Stimulated activated effector memory CD8-positive, alpha-beta T cell treated with anti-CD3 and anti-CD28 coated beads, Interleukin-12 subunit alpha, Interleukin-12 subunit beta, amount 100 ng/mL, for 72 hours (primary cell): ENCODE measurements at places on chromosomes 4 and X.

DNA sequence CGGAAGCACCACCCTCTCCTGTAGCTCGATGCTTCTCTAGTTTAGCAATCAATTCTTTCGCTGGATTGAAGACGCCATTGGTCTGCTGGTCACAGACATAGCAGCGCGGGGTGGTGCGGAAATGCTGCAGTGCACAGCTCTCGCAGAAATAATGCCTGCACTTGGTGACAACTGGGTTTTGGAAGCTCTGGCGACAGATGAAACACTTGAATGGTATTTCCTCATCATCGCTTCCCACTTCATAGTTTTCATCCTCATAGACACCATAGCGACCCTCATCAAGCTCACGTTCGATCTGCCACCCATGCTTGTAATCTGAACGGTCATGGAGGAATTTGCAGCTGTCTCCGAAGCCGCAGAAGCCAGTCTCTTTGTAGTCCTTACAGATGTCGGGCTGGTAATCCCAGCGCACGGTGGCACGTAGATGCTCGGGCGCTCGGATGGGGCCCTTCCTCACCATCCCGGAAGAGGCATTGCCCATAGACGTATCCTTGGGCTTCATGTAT is 854 bp downstream of the RNF113A start:
- no peak for DNase-seq

DNA sequence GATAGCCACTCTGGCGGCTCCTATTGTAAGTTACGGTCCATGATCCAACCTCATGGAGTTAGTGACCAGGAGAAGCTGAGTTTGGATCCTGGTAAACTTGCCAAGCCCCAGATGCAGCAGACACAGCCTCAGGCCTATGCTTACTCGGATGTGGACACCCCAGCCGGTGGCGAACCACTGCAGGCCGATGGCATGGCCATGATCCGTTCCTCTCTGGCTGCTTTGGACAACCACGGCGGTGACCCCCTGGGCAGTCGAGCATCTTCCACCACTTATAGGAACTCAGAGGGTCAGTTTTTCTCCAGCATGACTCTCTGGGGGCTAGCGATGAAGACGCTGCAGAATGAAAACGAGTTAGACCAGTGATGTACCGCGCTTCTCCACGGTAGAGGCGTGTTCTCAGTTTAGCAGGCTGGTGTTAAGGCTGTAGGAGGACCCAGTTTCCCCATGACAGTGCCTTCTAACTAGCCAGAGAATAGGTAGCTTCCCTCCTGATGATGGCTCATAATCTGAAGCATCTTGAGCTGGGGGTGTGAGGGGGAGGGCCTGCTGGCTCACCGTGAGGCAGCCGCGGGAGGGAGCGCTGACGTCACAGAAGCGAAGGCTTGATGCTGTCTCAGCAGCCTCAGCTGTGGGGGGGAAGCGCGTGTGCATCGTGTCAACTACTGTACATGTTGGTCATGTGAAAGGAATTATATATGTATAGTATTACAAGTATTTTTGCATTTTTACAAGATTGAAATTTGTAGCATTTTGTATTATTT is 31.1 kb downstream of the ZBTB49 start:
- no peak for DNase-seq

GRCh38 chr4:7755561-7755960 is 184.1 kb downstream of the AFAP1 start:
- no peak for DNase-seq

- no peak for DNase-seq
Observed at GRCh38 chrX:129719268-129719667, 19.5 kb upstream of the XPNPEP2 start.

GRCh38 chr4:41196633-41197332 is 17.6 kb downstream of the APBB2 start:
- DNase-seq: no peak

- no peak for DNase-seq
Observed at GRCh38 chr4:152104901-152105357, 344.1 kb upstream of the GATB start.

- DNase-seq: no peak
Observed at GRCh38 chr4:38674258-38675144, 10.5 kb downstream of the KLF3 start.

GRCh38 chr4:183722731-183723560 is 63.9 kb downstream of the TRAPPC11 start:
- DNase-seq: peak; percentile 76

DNA sequence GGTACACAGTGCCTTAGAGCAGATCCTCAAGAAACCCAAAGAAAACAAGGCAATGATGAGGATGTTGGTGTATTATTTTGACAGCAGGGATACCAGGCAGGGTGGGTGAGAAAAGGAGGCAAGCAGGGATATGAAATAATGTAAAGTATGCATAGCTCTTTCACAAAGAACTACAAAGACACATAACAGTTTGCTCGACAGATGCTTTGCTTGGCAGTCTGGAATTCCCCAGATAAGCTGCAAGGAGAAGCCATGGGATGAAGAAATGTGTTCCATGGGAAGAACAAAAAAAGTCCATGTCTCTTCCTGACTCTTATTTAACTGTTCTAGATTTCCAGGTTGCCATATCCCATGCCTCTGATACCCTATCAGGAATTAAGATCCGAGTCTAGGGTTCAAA is 75.4 kb downstream of the FAM13A start:
- DNase-seq: no peak

DNA sequence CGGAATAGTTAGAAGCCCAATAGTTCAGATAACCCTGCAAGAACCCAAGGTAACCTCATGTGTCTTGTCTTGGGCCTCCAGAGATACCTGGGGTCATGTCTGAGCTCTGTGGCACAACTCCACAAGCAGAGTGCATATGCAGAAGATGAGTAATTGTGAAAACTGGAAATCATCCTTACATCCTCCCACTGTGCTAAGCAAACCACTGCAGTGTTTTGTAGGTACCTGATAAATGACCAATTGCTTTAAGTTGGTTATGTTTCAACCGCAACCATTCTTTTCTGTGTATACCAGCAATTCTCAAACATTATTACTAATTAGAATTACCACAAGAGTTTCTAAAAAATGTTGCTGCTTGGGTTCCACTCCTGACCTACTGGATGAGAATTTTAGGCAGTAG is 73.2 kb downstream of the CBLL2 start:
- DNase-seq: no peak

DNA sequence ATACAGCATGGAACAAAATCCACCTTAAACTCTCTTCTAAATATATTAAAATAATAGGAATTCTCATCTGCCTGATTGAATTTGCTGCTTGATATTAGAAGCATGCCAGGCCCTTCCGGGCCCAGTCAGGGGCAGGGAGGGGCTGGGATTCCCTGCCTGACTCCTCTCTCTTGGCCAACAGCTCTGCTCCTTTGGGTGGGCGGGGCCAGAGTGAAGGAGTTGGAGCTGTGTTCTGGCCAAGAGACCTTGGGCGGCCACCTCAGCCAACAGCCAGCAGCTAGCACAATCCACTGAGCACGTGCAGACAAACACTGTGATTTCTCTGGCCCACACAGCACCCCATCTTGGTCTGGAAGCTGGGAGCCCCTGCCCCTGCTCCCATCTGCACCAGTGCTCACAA is 140.3 kb downstream of the PJA1 start:
- DNase-seq: no peak

DNA sequence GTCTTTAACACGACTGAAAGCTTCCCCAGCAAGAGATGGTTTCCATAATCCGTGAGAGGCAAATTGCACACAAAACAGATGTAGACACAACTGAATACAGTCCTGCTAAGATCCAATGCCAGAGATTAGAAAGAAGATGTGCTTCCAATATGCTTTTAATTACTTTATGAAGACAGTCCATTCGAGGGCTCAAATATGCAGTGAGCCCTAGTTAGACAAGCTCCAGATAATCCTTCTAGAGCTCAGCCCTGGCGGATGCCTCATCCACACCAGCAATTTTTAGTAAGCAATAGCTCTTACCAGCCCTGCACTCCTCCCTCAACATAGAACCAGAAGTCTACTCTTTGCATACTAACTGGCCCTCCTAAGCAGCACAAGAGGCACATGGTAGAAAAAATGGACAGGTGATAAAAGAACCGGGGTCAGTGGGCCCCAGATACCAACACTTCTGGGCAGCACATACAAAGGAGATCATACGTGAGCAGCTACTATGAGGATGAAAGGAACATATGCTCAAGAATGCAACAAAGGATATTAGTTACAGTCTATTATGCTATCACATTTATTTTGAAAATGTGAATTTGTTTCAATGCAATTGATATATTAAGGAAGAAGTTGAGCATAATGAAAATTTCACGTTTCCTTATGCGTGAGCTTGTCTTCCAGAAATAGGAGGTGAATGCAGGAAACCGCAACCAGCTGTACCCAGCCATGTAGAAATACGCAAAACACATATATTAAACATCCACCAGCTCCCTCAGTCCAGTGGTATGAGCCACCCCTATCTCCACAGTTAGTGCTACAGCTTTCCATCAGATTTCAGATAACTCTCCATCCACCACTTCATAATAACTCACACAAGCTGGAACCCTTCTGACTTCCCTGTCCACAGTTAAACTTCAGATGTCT is 34.3 kb downstream of the GPC4 start:
- DNase-seq: no peak

DNA sequence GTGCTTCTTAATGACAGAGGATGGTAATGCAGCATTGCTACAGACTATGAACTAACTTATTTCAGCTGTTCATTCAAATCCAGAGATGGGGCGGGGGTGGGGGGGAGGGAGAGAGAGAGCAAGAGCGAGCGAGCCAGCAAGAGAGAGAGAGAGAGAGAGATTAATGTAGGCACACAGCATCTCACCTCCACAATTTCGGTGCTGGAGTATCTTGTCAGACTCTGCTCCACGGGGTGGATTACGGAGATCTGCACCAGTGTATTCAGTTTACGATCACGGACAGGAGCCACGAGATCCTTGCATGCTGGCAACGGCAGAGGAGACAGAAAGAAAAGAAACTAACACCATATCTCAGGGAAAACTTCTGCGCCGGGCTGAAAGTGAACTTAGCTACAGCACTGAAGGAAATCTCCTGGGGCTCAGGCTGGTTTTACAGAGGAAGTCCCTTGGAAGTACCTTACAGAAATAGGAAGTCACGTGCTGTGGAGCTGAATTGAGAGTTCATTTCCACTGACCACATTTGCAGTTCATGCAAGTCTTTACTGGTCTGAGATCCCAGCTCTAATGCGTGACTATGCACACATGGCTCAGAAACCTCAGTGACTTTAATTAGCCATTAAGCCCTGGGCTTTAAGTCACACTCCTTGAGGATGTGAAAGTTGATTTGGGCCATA is 440.9 kb downstream of the INPP4B start:
- peak; percentile 30 for DNase-seq

DNA sequence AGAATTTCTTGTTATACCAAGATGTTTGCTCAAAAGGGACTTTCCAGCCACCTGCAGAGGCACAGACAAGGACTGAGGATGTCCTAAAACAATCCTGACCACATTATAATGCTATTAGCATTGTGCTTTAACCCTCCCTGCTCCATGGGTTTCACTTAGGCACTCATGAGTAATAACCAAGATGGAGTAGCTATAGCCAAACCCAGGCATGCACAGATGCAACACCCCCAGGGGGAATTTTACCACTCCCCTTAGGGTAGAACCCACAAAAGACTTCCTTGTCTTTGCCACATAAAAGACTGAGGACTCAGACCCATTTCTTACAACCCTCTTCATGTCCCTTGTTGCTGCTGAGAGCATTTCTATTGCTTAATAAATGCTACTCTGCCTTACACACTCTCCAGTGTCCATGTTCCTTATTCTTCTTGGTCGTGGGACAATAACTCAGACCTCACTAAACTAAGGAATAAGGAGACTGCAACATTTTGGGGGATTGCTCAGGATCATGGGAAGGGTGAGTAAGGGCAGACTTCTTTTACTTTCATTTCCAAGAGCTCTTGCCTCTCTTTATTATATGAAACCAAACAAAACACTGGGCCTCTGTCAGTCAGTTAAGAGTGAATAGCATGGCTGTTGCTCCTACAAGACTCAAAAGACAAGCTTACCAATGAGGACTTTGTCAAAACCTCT is 103.5 kb downstream of the TECRL start:
- DNase-seq: no peak

- DNase-seq: peak; percentile 42
Observed at GRCh38 chrX:72100824-72101351, 30.8 kb downstream of the RTL5 start.

GRCh38 chr4:128354205-128354821 is 66.7 kb upstream of the PGRMC2 start:
- no peak for DNase-seq

- DNase-seq: no peak
Observed at GRCh38 chr4:33078145-33078544, 2358.0 kb downstream of the PCDH7 start.

- DNase-seq: no peak
Observed at GRCh38 chr4:183335369-183335940, 13.2 kb upstream of the CLDN24 start.

DNA sequence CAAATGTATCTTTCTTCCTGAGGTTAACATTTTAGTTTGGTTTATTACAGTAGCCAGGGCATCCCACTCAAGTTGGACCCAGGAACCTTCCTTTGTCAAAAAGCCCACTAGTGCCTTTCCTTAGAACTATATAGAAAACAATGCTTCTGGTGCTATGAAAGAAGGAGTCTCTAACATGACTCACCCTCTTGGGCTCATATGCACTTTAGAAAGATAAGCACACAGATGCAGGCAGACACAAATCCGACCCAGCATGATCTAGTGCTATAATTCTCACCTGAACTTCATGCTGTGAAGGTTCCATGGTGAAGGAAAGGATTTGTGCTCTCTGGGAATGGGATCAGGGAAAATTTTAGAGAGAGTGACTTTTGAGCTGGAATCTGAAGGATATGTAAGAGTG is 289.4 kb downstream of the ANKRD50 start:
- no peak for DNase-seq

DNA sequence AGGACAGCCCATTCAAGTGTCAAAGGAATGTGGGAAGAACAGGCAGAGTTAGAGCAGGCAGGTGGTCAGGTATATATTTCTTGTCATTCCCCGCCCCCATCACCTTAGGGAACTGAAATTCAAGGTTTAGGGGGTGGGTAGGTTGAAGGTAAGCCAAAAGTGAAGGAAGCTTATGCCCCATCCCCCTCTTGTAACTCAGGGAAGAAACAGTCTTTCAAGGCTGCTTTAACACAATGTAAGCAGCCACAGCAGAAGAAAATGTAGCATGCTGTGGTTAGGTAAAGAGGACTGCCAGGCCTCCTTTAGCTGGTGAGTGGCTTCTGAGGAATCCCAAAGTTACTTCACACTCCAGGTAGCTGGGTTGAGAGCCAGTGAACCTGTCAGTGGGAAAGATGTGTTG is 122.3 kb downstream of the RS1 start:
- DNase-seq: no peak

DNA sequence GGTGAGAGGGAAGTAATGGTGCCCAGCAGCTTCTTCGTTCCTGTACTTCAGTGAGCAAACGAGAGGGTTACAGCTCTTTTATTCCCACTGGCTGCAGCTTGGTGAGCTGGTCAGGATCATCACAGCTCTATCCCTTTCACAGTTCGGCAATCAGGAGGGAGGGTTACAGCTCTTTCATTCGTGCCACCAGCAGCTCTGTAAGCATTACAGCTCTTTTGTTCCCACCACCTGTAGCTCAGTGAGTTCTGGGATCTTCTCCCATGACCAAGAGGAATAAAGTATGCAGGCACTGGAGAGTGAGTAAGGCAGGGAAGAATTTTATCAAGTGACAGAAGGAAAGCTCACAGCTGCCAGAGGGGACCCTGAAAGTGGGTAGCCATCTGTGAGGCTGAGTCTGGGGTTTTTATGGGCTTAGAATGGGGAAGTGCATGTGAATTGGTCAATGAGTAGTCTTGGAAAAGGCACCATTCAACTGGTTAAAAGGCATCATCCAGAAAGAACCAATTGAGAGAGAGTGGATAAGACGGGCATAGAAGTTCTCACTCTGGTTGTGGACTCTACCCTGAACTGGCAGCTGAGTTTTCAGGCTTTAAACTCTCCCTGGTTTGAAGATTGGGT is 123.7 kb downstream of the COX18 start:
- no peak for DNase-seq
